T-helper 2 cell treated with Interferon-gamma antibody and Interleukin-4, amounts not matched to agents 5 μg/mL and 100 μg/mL, for 36 hours (primary cell): ENCODE measurements at places on chromosomes 7 and 10.

DNA sequence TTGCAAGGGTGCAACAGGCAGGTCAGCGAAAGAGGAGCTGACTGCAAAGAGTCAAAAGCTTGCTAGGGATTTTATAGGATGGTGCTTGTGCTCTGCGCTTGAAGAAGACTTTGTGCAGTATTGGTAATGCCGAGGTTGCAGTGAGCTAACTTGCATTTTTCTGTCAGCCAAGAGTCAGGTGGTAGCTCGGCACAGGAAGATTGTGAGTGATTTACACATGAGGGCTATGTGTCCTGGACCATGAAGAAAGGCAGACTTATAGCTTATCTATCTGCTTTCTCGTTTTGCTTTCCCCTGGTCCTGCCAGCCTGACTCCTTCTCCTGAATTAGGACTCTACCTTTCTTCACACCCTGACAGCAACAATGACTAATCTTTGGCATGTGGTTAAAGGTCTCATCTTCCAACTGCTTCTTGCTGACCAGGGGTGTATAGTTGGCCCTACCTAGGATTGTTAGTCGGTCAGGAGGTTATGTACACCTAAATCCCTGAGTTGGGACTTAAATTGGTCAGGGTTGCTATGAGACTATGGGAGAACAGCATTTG is 4.1 kb upstream of the SYPL1 start:
- no peak for DNase-seq

DNA sequence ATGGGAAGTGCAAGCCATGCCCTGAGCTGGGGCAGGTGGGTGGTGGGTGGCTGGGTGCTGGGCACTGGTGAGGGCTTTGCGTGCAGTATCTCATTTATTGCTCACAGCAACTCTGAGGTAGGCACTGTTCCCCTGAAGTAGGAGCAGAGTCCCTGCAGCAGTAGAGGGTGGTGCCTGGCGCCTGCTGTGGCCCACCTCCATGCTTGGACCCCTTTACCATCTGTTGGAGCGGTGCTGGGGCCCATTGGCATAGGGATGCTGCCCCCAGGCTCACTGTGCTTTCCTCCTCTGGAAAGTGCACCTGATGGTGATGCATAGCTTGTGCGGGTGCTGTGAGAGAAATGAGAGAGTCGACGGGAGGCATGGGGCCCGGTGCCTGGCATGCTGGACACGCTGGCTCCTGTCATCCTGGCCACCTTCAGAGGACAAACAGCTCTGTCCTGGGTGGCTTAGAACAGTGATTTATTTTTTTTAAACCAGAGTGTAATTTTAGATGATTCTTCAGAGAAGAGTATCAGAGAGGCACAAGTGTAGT is 10.4 kb downstream of the SFRP5 start:
- no peak for DNase-seq

DNA sequence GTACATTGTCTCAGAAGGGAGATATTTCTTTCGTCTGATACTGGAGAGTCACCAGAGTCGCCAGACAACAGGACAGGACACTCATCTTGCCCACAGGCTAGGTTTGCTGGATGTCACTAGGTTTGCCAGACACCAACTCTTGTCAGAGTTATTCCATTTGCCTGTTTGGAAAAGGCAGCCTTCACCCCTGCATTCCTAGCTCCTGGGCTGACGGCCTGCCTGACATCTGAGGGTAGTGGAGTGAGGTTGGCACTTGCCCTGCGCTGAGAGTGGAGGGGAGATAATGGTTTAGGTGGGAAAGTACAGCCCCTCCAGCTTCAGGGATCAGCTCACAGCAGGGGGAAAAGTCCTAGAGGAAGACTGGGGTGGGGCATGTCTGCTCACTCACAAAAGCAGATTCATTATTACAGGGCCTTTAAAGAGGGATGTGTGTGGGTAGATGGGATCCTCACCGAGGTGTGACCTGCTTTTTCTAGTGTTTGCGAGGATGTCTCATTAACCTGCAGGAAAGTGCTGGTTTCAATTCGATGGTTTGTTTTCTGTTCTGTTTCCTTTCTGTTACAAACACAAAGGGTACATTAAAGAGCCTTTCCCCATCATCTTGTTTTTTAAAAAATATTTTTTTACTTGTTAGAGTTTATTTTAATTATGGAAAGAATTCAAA is 79.3 kb upstream of the TNS3 start:
- no peak for DNase-seq

DNA sequence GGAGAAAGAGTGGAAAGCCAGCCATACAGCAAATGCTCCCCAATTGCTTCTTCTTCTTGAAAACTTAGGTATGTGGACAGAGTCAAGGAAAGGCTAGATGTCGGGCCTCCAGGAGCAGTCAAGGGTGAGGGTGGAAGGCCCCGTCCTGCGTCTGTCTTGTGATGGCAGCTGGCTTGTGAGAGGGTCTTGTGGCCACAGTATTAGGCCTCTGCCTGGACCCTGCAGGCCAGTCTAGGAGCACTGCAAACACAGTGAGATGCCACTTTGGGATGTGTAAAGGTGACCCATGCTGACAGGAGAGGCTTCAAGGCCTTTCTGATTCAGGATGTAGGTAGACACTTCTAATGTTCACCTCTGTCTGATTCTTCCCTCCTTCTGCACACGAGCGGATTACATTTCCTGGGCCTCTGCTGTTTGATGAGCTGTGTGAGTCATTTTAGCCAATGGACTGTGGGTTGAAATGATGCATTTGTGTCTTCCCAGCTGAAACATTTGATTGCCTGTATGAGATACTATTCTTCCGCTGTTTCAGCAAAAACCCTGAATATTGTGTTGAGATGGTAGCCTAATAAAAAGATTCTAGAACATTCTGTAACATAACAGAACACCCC is 135.4 kb downstream of the EMX2 start:
- DNase-seq = peak; percentile 18

DNA sequence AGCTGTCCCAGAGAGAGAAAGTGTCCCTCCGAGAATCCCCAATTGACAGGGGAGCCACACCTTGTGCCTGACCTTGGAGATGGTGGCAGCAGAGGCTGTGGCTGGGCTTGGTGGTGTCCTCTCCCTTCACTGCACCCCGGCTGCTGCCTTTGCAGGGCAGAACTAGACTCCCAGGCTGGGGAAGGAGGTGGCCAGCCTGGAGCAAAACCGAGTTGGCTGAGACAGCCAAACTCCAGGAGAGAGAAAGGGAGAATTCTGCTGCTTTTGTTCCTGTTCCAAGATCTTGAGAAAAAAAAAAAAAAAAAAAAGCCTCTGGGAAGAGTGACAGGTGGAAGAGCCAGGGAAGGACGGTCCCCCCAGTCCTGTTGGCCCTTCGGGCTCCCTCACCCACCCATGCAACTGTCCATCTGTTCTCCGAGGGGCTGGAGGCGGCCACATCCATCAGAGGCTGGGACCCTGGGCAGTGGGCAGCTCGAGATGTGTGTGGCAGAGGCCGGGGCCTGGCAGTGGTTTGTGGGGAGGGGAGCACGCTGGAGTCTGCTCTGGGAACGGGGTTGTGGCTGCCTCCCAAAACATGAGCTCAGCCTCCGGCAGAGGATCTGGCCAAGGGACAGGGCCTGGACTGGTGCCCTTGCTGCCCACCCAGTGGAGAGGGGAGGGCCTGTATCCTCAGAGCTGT is 35.5 kb downstream of the CLIP2 start:
- DNase-seq = no peak

GRCh38 chr10:101216207-101217043 is 12.8 kb downstream of the LBX1 start:
- DNase-seq = no peak

DNA sequence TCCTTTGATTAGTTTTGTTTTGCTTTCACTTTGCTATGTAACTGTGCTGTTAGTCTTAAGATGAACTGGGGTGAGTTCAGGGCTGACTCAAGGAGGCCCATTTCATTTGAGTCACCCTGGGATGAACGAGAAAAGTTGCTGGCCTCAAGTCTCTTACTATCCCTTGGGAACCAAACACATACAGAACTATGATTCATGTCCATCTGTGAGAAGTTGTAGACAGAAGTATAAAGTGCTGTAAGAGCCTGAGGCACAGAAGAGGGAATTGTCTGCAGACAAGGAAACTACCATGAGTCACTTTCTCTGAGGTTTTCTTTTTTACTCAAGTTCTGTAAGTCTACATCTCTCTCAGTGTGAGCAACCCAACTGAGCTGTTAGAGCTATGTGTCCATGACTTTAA is 179.8 kb upstream of the CSTF2T start:
- DNase-seq = peak; percentile 42

GRCh38 chr7:142414915-142415314 is 157.1 kb upstream of the PRSS58 start:
- DNase-seq = no peak

GRCh38 chr10:88064608-88065382 is 201.4 kb downstream of the PTEN start:
- peak; percentile 37 for DNase-seq
